Calu3 (cell line): ENCODE measurements at places on chromosomes 11 and 22. TPM values are rescaled to one million over a fixed set of nuclear protein-coding genes. Genes with fewer than 3 reads are reported as not detected.

Gene TRPM5
- not detected in 2 replicates for total RNA-seq

DNA sequence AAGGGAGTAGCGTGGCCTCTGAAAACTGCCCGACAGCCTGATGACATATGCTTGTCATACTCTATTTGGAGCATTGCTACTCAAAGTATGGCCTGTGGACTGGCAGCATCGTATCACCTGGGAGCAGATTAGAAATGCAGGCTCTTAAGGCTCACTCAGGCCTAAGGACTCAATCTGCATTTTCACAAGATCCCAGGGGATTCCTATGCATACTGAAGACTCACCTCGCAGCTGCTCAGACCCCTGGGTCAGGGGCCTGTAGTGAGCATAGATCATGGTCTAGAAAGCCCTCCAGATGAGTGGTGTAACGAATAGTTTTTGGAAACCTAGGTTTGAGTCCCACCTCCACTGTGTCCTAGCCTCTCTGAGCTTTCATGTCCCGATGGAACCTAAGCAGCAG lies 126.3 kb downstream of the FEZ1 start:
- no peaks in the 10 kb centered on the region for H3K36me3 ChIP-seq
- peaks cover 92% of the 10 kb centered on the region for H3K27me3 ChIP-seq
- no peaks in the 10 kb centered on the region for H3K4me1 ChIP-seq

Gene YAP1
- total RNA-seq = 57.5 and 64.7 TPM in 2 replicates

Gene TRIM51
- not detected in 2 replicates for total RNA-seq

- no peak overlapping the region for H3K4me3 ChIP-seq
- H3K27ac ChIP-seq = no peak overlapping the region
- no peak for DNase-seq
- H3K36me3 ChIP-seq = no peaks in the 10 kb centered on the region
- H3K27me3 ChIP-seq = peaks cover 73% of the 10 kb centered on the region
- H3K4me1 ChIP-seq = no peaks in the 10 kb centered on the region
These were observed 9.6 kb upstream of the WNT11 start for GRCh38 chr11:76215941-76216340.

Gene KRTAP5-11
- not detected in 2 replicates for total RNA-seq

- H3K27ac ChIP-seq = no peak overlapping the region
- peaks cover 19% of the 10 kb centered on the region for H3K4me1 ChIP-seq
- no peaks in the 10 kb centered on the region for H3K27me3 ChIP-seq
- no peak for DNase-seq
- H3K36me3 ChIP-seq = no peaks in the 10 kb centered on the region
These were observed 87.7 kb upstream of the BARX2 start for GRCh38 chr11:129287920-129288319.

Gene PGR
- total RNA-seq = not detected in 2 replicates

Gene ISX
- not detected in 2 replicates for total RNA-seq

Gene HPX
- 0.45 and 11.0 TPM in 2 replicates for total RNA-seq

Gene NPTXR
- 6.1 and 6.6 TPM in 2 replicates for total RNA-seq

- H3K27me3 ChIP-seq = no peaks in the 10 kb centered on the region
- peaks cover 5% of the 10 kb centered on the region for H3K36me3 ChIP-seq
- H3K4me3 ChIP-seq = no peak overlapping the region
- peaks cover 12% of the 10 kb centered on the region for H3K4me1 ChIP-seq
- no peak overlapping the region for H3K27ac ChIP-seq
- DNase-seq = no peak
These were observed 123.5 kb upstream of the APOA1 start for GRCh38 chr11:116960930-116961329.

DNA sequence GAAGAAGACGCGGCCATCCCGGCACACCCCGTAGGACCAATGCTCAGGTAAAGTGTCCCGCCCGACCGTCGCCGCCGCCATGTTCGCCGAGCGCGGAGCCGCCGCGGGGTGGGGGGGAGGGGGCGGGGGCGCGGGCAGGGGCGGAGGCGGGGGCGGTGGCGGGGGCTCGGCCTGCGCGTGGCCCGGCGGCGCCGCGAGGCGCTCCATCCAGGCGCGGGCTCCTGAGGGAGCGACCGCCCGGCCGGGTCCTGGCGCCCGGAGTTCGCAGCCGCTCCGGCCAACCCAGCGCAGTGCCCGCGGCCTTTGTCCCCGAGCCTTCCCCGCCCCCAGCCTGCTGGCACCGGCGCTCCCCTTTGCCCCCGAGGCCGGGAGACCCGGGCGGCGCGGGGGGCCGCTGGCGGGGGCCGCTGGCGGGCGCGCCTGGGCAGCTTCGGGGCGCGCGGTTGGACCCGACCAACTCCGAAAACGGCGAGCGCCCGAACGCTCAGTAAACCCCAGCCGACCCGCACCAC lies at the start of gene PLEKHA7:
Gene PLEKHA7, minus strand, starts transcription at position 94 of the 512 bp plus-strand sequence. Its CDS starts 13 bp downstream, at position 81.
- H3K27ac ChIP-seq = peak within 1 kb of the TSS; percentile 89
- H3K4me1 ChIP-seq = peaks cover 22% of the 10 kb centered on the region
- DNase-seq = peak; percentile 57
- H3K27me3 ChIP-seq = no peaks in the 10 kb centered on the region

Gene SCT
- total RNA-seq = not detected in 2 replicates

DNA sequence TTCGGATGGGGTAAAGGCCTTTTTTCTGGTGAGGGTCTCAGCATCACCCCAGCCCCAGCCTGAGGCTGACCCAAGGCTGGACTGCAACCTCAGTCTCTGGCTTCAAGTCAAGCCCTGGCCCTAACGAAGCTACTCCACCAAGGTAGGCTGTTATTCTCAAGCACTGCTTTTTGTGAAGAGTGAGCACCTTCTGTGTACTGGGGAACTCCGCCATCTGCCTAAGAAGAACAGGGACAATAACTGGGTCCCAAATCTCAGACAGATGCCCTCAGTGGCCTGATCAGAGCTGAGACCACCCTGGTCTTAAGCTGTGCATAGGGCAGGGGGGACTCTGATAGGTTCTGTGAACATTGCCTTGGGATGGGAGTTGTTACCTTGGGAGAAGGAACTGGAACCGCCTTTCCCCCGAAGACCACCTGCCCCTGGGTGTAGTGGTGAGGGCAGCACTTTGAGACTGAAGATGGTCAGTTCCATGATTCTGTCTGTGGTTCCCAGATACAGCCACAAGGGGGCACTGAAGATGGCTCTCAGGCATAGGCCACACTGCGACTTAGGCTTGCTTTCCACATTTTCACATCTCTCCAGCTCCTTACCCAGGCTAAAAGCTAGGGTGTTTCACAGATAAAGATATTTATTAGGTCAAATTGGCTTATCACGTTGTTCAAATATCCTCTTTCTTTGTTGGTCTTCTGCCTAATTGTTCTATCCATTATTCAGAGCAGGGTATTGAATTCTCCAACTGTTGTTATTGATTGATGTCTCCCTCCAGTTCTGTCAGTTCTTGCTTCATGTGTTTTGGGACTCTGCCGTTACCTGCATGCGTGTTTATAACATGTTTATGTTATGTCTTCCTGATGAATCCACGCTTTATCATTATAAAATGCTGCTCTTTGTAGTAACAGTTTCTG lies 11.8 kb upstream of the UVRAG start:
- H3K4me3 ChIP-seq = no peak overlapping the region
- H3K4me1 ChIP-seq = no peaks in the 10 kb centered on the region
- no peaks in the 10 kb centered on the region for H3K36me3 ChIP-seq
- peak; percentile 79 for DNase-seq
- no peaks in the 10 kb centered on the region for H3K27me3 ChIP-seq
- H3K27ac ChIP-seq = no peak overlapping the region

Gene MRGPRE
- total RNA-seq = not detected in 2 replicates

Gene SHANK2
- total RNA-seq = 109 and 118 TPM in 2 replicates

Gene SHISAL1
- total RNA-seq = not detected in 2 replicates

Gene SLC35E4
- total RNA-seq = 3.2 and 4.0 TPM in 2 replicates

GRCh38 chr11:61834278-61835048 lies 6.4 kb downstream of the FADS2 start:
- no peak for DNase-seq
- peaks cover 67% of the 10 kb centered on the region for H3K27me3 ChIP-seq
- H3K4me1 ChIP-seq = no peaks in the 10 kb centered on the region
- no peak overlapping the region for H3K4me3 ChIP-seq

GRCh38 chr11:114348200-114349191 lies 51.8 kb downstream of the C11orf71 start:
- peak; percentile 59 for DNase-seq
- H3K4me1 ChIP-seq = no peaks in the 10 kb centered on the region
- no peak overlapping the region for H3K4me3 ChIP-seq
- H3K36me3 ChIP-seq = no peaks in the 10 kb centered on the region
- no peak overlapping the region for H3K27ac ChIP-seq

Gene SCUBE1
- 0.47 and 0.54 TPM in 2 replicates for total RNA-seq

GRCh38 chr11:78248191-78248590 lies 59.5 kb downstream of the USP35 start:
- H3K27ac ChIP-seq = no peak overlapping the region
- H3K4me3 ChIP-seq = no peak overlapping the region
- H3K36me3 ChIP-seq = no peaks in the 10 kb centered on the region

- H3K36me3 ChIP-seq = peaks cover under 1% of the 10 kb centered on the region
- H3K27ac ChIP-seq = no peak overlapping the region
- no peaks in the 10 kb centered on the region for H3K27me3 ChIP-seq
- DNase-seq = no peak
- H3K4me3 ChIP-seq = no peak overlapping the region
These were observed 74.4 kb downstream of the WNT11 start for GRCh38 chr11:76131671-76132631.

GRCh38 chr11:123364080-123364479 lies 66.0 kb upstream of the GRAMD1B start:
- no peak overlapping the region for H3K27ac ChIP-seq
- H3K27me3 ChIP-seq = peaks cover 86% of the 10 kb centered on the region
- DNase-seq = no peak
